ENCODE measurements at places on chromosomes 12 and 14.

DNA sequence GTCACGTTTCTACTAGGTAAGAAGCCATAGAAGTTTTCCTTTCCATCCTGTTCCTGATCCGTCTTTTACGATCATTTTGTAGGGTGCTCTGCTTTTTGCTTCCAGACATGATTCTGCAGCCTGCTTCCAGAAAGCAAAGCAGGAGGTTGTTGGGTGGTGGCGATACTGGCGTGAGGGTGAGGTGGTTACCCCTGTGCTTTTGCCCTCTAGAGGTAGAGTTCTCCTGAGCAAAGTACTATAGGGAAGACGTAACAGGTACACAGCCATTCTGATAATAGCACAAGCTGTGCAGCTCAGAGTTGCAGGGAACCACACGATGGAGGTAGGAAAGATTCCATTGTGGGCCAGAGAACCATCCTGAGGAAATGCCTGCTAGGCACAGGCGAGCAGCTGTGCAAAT, 186.0 kb downstream of the PAH start:
- no peak for DNase-seq

DNA sequence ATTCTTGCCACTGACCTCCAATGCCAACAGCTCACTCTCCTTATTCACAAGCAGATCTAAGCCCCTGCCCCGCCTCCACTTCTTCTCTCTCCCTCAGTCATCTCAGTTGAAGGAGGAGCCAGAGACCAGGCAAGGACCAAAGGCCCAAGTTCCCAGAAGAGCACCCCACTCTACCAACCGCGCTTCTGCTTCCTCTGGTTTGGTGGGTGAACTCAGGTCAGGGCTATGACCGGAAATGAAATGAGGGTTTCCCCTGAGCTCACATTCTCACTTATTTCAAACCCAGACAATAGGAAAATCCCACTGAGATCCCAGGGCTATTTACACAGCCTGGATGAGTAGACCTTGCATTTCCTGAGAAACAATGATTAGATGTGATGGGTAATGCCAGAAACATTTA, 9.9 kb downstream of the DPF3 start:
- DNase-seq, result no peak

GRCh38 chr12:22100958-22101748, 55.1 kb downstream of the CMAS start:
- DNase-seq, result no peak

DNA sequence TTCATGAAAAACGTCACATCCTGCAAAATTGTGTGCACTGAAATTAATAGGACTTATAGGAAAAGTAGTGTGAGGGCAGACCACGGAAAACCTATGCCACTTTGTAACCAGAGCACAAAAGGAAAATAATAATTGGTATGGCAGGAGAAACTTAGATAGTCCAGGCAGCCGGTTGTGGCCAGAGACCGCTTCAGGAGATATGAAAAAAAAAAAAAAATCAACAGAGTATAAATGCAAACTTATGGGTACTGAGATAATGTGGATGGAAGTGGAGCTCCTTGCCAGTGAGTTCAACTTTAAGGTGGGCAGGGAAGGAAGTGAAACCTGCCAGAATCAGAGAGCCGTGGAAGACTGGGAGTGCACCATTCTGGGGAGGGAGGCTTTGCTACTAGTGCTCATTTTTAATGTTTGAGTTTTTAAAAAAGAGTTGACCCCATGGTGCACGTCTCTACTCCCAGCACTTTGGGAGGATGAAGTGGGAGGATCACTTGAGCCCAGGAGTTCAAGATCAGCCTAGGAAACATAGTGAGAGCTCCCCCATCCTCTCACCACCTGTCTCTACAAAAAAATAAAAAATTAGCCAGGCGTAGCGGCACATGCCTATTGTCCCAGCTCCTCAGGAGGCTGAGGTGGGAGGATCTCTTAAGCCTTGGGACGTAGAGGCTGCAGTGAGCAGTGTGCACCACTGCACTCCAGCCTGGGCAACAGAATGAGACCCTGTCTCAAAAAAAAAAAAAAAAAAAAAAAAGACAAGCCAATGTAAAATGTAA, 34.3 kb upstream of the METAP2 start:
- no peak for DNase-seq

DNA sequence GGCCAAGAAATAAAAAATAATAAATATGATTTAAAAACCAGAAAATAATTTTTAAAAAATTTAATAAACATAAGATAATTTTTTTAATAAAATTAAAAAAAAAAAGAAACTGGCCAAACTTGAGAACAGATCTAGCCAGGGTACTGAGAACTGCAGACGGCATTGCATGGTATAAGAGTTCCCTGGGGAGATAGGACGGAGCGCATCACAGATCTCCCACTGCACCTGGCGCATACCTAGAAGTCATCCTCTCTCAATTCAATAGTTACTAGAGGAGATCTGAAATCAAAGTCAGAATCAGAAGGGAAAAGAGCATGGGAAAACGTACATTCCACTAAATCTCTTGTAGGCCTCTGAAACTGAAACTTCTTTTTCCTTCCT, 58.9 kb upstream of the BCL2L14 start:
- no peak for DNase-seq

DNA sequence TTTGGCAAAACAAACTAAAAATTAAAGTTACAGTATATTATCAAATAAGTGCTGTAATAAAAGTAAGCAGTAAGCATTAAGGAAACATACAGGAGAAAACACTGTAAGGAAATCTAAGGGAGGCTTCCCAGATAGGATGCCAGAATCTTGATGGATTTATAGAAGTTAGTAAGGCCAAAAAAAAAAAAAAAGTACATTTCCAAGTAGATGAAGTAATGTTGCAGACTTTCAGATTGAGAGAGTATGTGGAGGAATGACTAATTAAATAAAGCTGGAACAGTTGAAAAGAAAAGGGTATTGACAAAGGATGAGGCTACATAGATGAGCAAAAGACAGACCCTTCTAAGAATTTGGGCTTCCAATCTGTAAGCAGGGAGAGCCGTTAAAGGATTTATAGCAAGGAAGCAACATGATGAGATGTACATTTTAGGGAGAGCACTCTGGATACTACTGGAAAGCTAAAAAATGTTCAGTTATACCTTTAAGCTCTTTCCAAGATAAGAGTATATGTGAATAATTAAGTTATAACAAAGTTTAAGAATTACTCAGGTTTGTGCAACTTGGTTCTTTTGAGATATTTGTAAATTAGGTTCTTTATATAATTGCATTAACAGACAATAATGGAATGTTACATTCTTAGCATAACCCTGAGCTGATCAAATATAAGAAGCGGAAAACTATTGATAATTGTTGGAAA, 87.5 kb upstream of the MON2 start:
- no peak for DNase-seq

- no peak for DNase-seq
Observed at GRCh38 chr12:5882511-5883190, 62.4 kb downstream of the ANO2 start.

GRCh38 chr12:62069976-62070375, 190.2 kb upstream of the USP15 start:
- no peak for DNase-seq

- no peak for DNase-seq
Observed at GRCh38 chr14:23481979-23482822, 12.7 kb downstream of the NGDN start.

GRCh38 chr14:95211721-95212504, 54.6 kb upstream of the DICER1 start:
- DNase-seq, result no peak

DNA sequence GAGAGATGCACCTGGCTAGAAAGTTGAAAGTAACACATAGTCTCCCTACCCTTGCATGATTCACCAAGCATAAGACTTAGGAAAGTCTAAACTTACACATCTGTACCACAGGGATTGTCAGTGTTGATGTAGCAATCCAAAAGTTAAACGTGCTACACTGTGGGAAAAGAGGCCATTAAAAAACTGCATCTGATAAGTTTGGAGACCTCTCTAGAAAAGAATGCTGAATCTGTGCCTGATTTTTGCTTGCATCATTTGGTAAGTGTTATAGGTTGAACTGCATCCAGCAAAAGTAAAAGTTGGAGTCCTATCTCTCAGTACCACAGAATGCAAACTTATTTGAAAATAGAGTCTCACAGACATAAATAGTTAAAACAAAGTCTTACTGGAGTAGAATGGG, 126.6 kb downstream of the SLC6A15 start:
- no peak for DNase-seq

DNA sequence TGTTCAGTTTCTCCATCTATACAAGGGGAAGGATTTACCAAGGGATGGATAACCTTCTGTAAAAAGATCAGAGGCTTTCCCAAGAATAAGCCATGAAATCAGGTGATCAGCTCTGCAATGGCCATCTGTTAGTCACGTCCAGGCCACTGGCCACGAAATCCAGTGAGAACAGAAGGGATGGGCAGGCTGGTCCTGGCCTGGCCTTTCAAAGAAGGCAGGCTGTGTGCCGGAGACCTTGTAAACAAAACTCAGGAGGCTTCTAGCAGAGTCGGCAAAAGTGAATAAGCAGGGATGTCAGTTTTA, 68.5 kb downstream of the RNF34 start:
- no peak for DNase-seq

- DNase-seq, result no peak
Observed at GRCh38 chr14:22384167-22384549, 204.9 kb downstream of the DAD1 start.

DNA sequence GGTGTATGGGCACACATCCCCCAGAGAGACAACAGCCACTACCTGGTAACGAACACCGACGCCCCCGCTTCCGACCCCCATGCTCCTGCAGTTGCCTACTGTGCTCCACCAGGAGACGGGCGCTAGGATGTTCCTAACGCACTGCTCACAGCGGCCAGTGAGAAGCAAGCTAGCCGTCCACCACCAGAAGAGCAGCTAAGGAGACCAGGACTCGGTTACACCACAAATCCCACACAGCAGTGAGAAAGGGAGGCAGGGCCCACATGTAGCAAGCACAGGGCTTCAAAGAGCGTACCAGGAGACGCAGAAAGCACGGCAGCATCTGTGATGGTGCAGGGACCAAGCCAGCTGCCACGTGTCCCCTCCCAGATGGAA, 117.0 kb downstream of the NCOR2 start:
- no peak for DNase-seq

GRCh38 chr12:13849456-13849855, 131.9 kb downstream of the GRIN2B start:
- DNase-seq, result no peak

GRCh38 chr12:18148961-18149360, 59.0 kb upstream of the RERGL start:
- no peak for DNase-seq

- no peak for DNase-seq
Observed at GRCh38 chr12:39610436-39611025, 9.1 kb downstream of the ABCD2 start.
